ENCODE measurements at places on chromosomes 3 and 15.
A peak's percentile ranks its signal among the peaks of the same experiment; 100 is the strongest.

- DNase-seq = peak; percentile 49
Observed at GRCh38 chr15:63462088-63462487, 42.3 kb upstream of the USP3 start.

DNA sequence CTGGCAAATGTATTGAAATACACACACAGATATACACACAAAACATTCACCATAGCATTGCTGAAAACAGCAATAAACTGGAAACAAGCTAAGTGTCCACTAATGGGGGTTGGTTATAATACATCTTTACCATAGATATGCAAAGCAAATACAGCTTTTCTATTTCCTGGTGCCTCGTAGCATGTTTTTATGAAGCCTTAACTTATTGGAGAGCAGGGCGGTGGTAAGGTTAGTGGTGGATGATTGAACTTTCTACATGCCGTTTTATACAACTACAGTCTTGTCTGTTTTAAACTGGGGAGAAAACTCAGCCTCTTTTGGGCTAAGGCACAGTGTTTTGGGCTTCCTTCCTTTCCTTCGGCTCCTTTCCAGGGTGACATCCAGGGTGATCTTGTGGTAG, 104.5 kb downstream of the NR2F2 start:
- DNase-seq = no peak

DNA sequence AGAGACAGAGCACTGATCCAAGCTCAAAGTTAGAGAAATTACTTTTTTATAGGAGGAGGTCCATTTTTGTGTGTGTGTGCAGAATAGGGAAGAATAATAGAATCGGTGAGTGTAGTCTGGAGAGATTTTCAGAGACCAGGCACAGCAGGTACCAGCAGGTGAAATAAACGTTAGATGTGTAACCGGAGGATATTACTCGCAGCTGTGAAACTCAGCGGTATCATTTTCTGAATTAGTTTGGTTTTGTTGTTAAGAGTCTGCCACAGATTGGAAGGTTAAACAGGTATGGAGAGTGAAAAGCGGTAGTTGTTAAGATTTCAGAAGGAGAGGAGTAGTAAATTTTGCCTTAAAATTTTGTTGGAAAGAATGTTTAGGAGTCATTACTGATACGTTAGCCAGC, 69.9 kb downstream of the RGMA start:
- no peak for DNase-seq

DNA sequence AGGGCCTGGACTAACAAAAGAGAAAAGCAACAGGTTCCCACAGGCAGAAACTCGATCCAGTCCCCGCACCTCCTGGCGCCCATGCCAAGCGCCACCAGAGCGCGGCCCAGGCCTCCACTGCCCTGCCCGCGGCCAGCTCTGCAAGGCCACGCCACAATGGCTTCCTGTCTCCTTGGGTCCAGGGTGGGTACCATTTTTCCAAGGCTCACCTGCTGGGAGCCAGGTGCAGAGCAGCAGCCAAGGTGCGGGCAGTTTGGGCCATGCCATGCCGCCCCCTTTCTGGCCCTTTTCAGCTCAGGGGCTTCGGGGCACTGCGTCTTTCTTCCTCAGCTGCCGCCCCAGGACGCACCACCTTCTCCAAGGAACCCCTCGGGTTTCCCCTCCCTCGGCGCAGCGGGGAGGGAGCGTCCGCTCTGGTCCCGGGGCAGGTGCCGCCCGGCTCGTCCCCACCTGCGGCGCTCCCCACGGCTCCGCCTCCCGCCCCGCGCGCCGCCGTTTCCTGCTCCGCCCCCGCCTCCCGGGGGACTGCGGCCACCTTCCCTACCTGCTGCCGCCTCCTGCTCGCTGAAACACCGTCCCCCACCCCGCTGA, at the start of gene ILDR1:
ILDR1 (minus strand) TSS at position 437 of the 591 bp plus-strand sequence; CDS start at position 267, 170 bp downstream.
- no peak for DNase-seq

GRCh38 chr15:78175330-78175729, 26.2 kb downstream of the IDH3A start:
- DNase-seq = no peak

- no peak for DNase-seq
Observed at GRCh38 chr3:6281662-6282061, 579.3 kb upstream of the GRM7 start.

GRCh38 chr3:74127256-74127655, 487.2 kb downstream of the CNTN3 start:
- DNase-seq = no peak

DNA sequence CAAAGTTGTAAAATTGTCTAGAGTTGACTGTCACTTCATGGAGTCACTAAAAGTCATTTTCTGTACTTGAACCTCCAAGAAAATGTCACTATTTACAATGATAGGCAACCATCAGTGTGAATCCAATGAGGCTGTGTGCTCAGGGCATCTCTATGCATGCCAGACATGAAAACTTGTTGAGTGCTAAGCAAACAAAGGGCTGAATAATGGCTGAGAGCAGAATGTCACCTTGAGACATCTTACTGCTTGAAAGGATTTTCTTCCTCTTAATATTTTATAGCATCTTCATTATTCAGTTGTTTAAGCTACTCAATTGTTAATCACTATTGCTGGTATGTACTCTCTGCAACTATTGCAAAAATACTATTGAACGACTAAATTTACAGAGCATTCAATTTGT, 184.7 kb downstream of the PLCH1 start:
- DNase-seq = no peak

- DNase-seq = no peak
Observed at GRCh38 chr3:120599211-120599610, 3.1 kb downstream of the NDUFB4 start.

Data from GM23248 (cell line).